ENCODE measurements at places on chromosomes 7 and 10. TPM values are rescaled to one million over a fixed set of nuclear protein-coding genes. Genes with fewer than 3 reads are reported as not detected.
A peak's percentile ranks its signal among the peaks of the same experiment; 100 is the strongest.

- DNase-seq: no peak
Observed at GRCh38 chr10:74855027-74855426, 28.6 kb downstream of the KAT6B start.

DNA sequence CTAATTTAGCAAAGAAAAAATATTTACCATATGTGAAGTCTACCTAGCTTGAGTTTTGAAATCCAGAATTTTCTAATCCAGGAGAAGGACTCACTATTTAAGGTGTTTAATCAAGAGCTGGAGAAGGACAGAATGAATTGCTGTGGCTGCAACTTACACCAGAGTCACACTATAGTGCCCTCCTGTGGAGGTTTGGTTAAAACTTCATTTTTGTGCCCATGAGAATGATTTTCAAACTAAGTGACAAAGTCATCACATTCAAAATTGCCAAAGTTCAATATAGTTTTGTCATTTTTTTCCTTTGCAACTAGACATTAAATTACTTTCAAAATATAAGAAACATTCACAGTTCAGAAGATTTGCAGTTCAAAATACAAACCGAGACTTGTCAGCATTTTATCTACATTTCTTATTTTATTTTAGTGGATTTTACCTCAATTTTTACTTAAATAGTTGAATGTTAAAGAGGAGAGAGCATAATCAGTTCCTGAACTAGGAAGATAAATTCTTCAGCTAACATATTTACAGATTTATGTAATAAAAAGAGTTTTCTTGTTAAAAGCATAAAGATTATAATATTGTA is 70.7 kb downstream of the CABCOCO1 start:
- peak; percentile 5 for DNase-seq

The FAM25G gene
- polyA plus RNA-seq: not detected

DNA sequence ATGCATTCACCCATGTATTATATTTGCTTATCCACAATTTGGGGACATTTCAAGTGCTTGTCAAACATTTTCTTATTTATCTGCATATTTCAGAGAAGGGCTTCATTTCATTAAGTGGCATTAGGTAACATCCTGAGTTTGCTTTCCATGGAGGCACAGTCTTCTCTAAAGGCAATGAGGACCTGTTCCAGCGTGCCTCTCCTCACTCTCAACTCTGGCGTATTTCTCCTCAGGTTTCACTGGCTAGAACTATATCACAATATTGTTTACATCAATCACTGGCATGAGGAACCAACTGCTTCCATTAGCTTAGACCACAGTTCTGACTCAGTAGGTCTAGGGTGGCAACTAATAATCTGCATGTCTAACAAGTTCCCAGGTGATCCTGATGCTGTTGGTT is 177.2 kb downstream of the TAX1BP1 start:
- no peak for DNase-seq

GRCh38 chr7:146641491-146641890 is 524.9 kb downstream of the CNTNAP2 start:
- DNase-seq: no peak

DNA sequence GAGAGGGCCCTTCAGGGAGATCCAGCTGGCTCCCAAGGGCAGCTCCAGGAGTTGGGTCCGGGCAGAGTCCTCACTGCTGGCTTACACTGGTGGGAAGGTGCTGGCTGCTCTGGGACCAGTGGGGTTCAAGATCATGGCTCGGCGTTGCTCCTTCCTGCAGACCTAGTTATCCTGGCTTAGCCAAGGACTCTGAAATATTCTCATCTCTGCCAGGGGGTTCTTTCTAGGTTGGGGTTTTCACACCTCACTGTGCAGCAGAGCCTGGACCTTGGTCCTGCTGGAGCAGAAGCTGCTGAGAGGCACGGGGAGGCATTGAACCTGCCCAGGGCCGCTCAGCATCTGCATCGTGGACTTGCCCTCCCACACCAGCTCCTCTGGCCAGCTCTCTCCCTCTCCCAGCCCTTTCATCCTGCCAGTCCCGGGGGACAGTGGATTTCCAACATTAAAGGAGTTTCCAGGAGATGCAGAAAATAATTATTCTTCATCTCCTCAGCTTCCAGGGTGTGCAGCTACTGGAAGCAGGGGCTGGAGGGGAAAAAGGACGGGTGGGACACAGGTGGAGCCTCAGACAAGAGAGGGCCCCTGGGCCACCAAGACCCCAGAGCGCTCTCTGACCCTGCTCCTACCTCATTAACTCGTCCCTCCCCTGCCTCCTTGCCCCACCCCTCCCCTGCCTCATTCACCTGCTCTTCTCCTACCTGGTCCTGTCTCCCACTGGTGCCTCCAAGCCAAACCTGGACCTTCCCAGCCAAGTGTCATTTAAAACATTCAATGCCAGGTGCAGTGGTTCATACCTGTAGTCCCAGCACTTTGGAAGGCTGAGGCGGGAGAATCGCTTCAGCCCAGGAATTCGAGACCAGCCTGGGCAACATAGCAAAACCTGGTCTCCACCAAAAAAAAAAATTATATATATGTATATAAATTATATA is 42.5 kb downstream of the JAKMIP3 start:
- no peak for DNase-seq

GRCh38 chr10:86085136-86085535 is 281.5 kb downstream of the GRID1 start:
- DNase-seq: no peak

The SRRT gene
- 31.9 TPM for polyA plus RNA-seq

GRCh38 chr7:153022475-153023193 is 263.1 kb downstream of the ACTR3B start:
- DNase-seq: no peak

- no peak for DNase-seq
Observed at GRCh38 chr10:91367558-91367957, 42.6 kb upstream of the HECTD2 start.

DNA sequence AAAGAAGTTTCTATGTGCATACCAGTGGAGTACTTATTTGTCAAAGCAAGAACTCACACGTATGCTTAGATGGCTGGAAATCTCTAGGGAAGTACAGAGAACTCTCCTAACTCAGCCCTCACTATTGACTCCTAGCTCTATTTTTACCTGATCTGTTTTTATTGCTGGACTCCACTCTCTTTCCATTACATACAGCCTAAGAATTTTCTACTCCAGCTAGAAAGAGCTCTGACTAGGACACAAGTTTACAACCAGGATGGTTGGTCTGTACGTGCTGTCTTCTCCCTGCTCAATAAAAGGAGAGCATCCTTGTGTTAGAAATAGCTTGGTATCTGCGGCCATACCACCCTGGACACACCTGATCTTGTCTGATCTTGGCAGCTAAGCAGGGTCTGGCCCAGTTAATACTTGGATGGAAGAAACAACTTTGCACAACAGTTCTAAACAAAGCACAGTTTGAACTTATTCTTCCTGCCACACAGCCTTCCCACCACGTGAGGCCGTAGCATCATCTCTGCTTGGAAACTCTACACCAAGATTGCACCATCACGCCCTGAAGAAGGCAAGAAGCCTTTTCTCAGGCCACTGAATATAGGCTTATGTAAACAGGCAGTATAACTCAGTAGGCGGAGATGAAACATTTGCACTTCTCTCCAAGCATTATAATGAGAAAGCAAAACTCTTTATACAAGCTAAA is 50.7 kb downstream of the KCNMA1 start:
- no peak for DNase-seq

The FMC1 gene
- polyA plus RNA-seq: 56.4 TPM

GRCh38 chr10:85967594-85967993 is 399.0 kb downstream of the GRID1 start:
- no peak for DNase-seq

The TWIST1 gene
- polyA plus RNA-seq: not detected

The MYOZ1 gene
- not detected for polyA plus RNA-seq

DNA sequence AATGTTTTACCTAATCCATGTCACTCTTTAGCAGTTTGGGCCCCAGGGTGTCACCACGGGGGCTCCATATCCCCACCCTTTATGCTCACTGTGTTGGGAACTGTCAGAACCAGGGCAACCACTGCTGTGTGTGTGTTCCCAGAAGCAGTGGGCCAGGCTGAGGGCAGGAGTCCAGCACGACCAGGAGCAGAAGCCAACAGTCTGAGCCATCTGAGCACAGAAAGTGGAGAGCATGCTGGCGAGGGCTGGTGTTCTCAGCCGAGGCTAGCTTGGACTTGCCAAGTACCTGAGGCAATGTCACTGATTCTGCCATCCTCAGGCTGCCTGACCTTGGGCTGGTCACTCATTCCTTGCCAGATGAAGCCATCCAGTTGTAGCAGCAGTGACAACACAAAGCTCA is 285.0 kb downstream of the BMPER start:
- no peak for DNase-seq

DNA sequence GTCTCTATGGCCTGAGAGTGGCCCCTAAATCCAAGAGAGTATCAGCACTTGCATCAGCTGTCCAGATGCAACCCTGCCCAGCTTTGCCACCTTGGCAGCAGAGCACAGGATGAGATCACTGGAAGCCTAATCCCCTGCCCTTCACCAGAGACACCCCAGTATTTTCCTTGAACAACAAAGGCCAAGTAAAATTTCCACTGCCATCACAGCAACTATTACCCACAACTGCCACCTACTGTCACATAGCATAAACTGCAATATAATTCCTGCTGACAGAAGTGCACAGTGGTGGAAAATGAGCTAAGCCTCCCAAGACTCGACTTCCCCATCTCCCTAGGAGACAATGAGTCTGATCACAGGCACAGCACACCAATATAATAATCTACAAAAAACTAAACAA is 462.8 kb upstream of the ZWINT start:
- DNase-seq: no peak

The CYP3A4 gene
- not detected for polyA plus RNA-seq

DNA sequence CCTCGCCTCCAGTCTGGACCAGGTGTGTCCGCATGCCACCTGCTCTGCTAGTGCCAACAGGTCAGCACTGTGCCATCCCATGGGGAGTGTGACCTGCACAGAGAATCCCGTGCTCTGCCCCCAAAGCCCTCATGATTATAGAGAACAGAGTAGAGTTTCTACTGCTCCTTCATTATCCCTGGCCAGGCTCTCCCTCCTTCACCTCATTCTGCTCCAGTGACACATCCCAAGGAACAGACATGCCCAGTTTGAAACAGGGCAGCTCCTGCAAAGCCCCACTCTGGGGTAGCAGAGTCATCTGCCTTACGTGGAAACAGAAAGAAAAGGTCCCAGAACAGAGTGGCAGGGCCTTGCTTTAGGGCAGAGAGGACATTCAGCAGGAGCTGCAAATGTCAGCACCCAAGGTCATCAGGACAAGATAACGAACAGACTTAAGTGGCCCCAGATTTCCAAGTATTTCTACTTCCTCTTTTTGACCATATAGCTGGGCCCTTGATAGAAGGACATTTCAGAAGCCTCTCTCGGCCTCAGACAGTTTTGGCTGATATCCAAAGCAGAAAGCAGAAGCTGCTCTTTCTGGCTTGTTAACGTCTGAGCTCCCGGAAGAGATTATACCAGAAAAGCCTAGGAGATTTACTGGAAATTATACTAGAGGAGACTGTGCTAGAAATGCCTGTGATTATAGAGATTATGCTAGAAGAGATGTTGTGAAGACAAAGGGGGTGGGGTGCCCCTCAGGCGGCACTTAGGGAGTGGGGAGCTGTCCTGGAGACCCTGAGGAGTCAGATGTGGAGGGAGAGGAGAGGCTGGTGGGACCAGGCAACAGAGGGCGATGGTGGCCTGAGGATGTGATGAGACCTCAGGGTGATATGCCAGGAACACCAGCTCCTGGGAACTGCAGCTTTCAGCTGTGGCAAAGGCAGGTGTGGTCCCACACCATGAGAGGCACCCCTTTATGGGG is 12.6 kb downstream of the TMEM176B start:
- DNase-seq: no peak

DNA sequence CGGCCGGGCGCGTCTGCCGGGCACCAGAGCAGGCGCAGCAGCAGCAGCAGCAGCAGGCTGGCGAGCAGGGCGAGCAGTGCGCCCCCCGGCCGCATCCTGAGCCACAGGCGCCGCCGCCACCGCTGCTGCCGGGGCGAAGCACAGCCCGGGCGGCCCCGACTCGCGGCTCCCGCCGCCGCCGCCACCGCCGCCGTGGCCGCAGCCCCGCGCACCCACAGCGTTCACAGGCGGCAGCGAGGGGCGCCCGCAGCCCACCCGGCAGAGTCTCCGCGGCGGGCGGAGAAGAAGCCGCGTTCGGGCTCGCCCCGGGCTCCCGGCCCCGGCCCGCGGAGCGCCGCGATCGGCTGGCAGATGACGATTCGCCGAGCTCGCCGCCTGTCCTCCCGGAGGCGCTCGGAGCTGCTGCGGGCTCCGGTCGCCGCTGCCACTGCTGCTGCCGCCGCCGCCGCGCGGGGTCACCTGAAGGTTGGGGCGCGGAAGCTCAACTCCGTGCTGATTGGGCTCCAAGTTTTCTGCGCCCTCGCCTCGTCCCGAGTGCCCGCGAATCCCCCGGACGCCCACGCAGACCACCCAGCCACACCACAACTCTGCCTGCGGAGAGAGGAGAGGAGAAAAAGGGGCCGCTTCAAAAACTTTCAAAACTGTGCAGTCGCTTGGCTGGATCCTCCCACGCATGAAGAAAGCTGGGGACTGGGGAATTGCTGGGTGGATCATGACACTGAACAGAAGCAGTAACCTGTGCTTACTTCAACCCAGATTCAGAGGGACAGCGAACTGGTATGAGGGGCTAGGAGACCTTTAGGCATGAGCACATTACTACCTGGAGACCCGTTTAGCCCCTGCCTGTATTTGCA is at the start of gene ST8SIA6:
Gene ST8SIA6, minus strand, starts transcription at position 435 of the 854 bp plus-strand sequence. Its CDS starts 340 bp downstream, at position 95.
- peak; percentile 66 for DNase-seq

DNA sequence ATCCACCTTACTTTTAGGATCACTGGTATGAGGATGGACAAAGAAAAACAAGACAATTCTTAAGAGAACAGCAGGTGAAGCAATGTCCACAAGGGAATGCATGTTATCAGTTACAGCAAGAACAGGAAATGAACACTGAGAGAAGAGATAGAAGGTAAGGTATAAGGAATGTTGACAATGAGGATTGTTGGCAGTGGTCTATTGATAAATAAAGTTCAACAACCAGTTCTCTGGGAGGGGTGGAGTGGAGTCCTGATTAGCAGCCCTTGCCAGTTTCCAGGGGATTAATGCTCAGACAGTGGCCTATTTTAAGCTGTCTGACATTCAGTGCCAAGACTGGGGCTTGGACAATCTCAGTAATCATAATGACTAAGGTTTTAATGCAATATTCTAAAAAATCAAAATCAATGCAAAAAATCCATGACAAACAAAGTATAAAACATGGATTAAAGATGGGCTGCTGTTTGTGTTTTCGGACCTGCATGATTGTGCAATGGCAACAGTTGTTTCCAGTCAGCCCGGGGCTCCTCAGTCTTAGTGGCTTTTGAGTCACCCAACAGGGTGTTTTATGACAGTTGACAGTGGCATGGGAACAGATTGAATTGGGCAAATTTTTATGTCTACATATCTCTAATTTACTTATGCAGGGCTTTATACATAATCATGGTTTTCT is 13.8 kb upstream of the AKR1B1 start:
- no peak for DNase-seq

The ADAM22 gene
- 0.30 TPM for polyA plus RNA-seq

Measured in CD4-positive, CD25-positive, alpha-beta regulatory T cell (primary cell).